ENCODE measurements at places on chromosomes 12 and 14.

DNA sequence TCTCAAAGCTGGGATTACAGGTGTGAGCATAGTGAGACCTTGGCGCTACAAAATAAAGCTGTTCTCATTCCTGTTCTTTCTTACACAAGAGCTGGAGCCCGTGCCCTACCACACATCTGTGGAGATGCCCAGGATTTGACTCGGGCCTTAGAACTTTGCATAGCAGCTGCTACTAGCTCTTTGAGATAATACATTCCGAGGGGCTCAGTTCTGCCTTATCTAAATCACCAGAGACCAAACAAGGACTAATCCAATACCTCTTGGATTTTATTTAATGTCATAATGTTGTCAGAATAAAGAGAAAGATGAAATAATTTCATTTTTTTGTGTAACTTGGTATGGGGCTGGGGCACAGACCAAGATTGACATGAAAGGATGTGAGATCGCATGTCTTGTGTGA, 7.6 kb downstream of the PNP start:
- DNase-seq, result no peak

DNA sequence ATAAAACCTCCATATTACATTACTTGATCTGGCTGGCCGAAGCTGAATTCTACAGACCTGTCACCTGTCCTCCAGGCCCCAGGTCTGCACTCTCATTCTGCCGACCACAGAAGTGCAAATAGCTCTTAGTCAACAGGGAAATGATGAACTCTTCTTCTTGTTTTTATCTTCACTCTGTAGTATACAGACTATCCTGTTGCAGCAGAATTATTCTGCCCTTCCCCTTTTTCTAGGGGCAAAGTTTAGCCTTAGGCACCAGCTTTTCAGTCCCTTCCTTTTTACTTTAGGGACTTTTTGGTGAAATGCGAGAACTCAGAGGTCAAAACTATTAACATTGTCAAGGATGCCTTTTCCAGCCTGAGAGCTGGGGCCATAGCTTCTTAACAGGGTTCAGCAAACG, 229.6 kb upstream of the EGLN3 start:
- DNase-seq, result no peak

DNA sequence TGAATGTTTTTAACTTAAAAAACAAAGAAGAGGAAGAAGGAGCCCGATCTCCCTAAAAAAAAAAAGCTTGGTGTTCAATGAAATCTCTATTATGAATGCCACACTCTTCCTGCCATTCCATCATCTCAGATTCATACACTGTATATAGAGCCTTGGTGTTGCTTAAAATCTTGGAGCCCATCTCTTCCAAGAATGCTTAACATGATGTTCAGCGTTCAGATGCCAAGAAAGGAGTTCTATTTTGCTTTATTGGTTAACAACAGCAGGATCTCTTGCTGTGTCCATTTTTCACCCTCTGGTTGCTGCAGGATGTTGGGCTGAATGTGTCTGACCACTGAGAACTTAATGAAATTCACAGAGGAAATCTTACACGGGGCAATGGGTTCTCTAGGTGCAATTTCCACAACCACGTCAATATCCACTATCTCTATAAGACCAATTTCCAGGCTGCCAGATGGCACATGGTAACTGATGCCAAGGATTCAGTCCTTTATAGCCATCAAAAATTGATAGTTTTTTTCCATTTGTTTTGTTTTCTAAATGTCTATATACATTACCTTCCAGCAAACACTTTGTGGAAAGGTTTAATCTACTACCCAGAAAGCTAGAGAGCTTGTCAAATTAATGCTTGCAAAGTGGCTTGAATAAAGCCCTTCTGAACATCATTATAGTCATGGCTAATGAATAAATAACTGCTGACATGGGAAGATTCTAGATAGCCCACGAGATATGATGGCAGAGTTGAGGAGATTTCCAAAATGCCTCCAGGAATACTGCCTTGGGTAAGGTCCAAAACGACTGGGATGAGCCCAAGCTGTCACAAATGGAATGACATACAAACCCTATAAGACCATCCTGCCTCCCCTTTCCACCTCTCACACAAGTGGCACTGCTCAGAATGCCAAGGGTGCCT, 26.5 kb downstream of the RERG start:
- DNase-seq, result no peak

DNA sequence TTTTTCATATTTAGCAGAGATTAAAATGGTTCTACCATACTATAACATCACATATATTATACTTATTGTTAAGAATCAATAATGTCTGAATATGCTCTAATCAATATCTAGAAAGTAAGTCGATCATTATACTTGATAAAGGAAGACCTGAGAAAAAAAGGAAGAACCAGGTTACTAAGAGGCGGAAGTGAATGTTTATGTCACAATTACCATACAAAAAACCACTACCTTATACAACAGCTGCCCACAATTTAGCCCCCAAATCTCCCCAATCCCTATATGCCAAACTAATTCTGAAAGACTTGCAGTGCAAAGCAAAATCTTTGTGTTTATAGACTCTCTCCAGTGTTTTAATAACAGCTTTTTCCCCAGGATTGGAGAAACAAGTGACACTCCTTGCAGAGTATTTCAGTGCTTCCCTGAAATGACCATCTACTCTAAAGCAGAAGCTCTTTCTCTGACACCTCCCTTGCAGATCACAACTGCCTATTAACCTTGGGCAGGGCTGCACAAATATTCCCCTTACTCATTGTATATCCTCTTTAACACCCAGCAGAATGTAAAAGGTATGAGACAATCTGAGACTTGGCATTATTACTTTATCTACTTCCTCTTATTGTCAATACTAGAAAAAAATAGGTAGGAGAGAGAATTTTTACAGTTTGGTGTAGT, 12.7 kb upstream of the SLC2A3 start:
- DNase-seq, result no peak

DNA sequence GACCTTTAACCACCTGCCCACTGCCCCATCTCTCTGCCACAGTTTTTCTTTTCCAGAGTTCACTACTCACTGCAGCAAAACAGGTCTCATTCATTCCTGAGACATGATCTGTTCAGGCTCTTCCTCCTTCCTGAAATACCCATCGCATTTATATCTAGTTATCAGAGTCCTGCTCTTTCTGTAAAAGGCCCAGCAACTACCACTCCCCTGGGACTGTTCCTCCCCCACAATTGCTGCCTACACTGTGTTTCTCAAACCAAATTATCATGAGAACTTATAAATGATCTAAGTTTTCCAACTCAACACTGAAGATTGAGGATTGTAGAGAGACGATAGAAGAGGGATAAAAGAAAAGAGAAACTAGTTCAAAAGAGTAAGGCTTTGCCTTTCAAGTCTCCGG, 40.8 kb upstream of the EPS8 start:
- no peak for DNase-seq

DNA sequence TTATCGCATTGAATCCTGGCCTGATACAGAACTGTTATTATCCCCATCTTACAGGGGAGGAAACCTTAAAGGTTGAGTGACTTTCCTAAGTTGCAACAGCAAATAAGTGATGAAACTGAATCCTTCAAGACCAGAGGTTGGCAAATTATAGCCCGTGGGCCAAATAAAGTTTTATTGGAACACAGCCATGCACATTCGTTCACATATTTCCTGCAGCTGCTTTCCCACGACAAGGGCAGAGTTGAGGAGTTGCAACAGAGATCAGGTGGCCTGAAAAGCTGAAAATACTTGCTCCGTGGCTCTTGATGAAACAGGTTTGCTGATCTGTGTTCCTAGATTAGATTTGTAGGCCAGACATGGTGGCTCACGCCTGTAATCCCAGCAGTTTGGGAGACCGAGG, 126.7 kb downstream of the PHETA1 start:
- no peak for DNase-seq

DNA sequence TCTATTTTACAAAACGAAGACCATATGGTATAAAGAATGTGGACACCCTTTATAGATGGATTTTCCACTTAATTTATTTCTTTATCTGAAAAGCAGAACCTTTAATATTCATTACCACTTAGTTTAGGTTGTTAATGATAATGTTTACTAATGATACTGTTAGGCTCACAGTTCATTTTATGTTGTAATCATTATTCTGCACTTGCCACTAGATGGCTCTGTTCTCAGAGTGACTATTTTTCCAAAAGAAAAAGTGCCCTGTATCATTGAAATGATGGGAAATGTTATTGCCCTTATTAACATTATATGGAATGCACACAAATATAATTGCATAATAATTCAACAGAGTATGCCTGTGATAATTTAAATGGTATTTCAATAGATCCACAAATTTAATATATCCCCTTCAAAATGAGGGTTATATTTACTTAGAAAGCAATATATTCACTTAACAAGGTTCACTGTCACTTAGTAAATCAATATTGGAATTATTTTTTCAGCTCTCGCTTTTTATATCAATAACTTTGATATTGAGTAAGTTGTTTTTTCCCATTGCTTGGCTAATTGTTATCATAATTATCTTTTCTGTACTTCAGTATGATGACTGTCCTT, 95.7 kb downstream of the PDE3A start:
- DNase-seq, result no peak

DNA sequence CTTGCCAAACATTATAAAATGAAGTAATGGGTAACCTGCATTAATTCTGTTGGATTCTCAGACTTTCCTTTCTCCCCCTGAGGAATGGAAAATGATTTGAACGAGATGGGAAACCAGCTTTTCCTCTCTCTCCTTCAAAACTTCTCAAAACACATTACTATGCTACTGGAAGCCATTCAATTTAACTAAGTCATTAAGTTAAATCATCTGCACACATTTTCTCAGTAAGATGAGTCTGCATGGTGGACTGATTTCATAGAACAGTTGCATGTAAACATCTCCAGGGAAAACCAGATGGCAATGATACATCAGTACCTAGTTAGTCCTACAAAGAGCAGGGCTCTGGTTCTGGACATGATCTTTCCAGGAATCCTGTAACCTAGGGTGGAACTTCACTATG, 59.9 kb downstream of the BMP4 start:
- DNase-seq, result no peak

DNA sequence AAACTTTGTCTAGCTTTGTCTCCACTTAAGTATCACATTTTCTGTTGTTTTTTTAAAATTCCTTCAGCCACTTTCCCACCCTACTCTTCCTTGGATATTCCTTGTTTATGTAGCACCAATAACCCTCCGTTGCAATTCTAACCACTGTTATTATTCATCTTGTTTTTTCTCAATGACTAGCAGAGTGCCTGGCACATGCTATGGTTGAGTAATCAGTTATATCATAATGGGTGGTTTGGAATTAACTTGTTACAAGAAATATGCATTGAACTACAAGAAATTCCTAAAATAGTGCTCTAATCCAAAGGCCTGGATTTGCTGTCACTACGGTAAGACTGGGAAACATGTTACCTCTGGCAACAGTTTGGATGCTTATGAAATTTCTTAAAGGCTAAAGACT, 756.6 kb downstream of the NOVA1 start:
- DNase-seq, result no peak

- no peak for DNase-seq
Measured at GRCh38 chr14:102781063-102781462, 3.8 kb downstream of the TRAF3 start.

DNA sequence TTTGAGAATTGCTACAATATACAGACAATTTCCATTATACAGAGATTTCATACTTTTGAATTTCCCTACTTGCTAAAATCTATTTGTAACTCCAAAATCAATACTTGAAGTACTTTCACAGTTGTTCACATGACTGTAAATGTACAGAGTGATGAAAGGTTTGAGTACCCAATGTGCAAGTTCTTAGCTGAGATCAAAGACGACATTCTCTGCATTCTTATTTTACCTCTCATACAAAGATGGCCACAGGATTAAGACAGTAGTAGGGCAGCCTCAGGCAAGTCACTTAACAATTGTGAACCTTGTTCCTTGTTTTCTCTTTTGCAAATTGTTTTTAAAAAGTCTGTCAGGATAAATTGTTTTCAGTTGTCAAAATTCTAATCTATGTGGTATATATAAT, 255.9 kb upstream of the KITLG start:
- no peak for DNase-seq

DNA sequence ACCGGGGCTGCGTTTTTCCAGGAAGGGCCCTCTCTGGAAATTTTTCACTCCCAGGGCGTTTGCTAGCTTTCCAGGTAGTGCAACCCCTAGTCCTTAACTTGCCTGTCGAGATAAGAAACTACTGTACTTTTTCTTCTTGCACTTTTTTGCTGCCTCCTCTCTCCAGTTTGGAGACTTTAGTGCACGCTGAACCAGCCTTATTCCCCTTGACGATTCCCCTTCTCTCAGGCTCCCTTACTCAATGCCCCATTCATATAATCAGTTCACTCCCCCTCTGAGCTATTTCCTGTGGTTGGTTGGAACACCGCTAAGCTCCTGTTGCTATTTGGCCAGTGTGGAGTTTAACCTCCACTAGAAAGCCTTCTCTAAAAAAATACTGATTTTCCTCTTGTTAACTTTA, 682 bp downstream of the CREBL2 start:
- no peak for DNase-seq

- no peak for DNase-seq
Measured at GRCh38 chr12:85016413-85016812, 19.7 kb downstream of the TSPAN19 start.

DNA sequence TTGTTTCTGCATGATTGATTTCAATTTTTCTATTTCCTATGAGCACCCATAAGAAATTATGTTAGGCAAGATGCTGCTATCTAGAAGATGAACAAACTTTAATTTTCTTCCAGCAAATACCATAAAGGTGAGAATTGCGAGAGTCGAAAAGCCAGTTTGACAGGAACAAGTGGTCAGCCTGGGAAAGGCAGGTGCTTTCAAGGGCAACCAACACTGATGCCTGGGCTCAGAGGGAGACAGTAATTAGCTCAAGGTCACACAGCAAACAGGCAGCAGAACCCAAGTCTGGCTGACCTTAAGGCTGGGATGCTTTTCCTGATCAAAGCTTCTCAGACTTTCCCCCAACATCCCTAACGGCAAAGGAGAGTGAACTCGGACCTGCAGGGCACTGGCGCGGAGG, 6.8 kb upstream of the OTUB2 start:
- DNase-seq, result no peak

GRCh38 chr14:103698380-103699260, 16.6 kb downstream of the XRCC3 start:
- no peak for DNase-seq

- DNase-seq, result no peak
Measured at GRCh38 chr12:107011519-107011918, 24.6 kb upstream of the MTERF2 start.

- no peak for DNase-seq
Measured at GRCh38 chr12:10735428-10735827, 12.3 kb upstream of the YBX3 start.

DNA sequence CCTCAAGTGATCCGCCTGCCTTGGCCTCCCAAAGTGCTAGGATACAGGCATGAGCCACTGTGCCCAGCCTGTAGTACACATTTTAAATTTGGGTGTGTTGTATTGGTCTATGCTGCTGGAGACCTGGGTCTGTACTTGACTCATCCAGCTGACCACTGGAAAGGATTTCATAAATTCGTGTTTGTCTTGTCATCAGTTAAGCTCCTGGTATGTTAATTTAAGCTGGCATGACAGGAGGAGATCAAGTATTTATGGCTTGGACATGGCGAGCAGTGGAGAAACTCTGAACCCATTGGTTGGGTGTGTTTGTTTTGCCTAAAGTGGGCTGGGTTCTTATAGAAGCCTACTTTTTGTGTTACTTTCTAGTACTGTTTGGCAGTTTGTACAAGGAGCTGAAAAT, 24.2 kb downstream of the YY1 start:
- no peak for DNase-seq

GRCh38 chr12:53011889-53012288, 5.6 kb downstream of the EIF4B start:
- no peak for DNase-seq

Data from stimulated activated CD8-positive, alpha-beta memory T cell treated with anti-CD3 and anti-CD28 coated beads, Interleukin-2, amount 100 ng/mL, for 1 hour (primary cell).